Activated CD4-positive, alpha-beta T cell treated with anti-CD3 and anti-CD28 coated beads, Interleukin-2, amount 10 ng/mL, durations not matched to agents 7 days and 5 days (primary cell): ENCODE measurements at places on chromosomes 7 and 10. TPM values are rescaled to one million over a fixed set of nuclear protein-coding genes. Genes with fewer than 3 reads are reported as not detected.

The GDF2 gene
- total RNA-seq, result not detected

The GNAT3 gene
- not detected for total RNA-seq

The CROT gene
- total RNA-seq, result 12.9 TPM

The EBF3 gene
- not detected for total RNA-seq

The RAPGEF5 gene
- total RNA-seq, result 0.69 TPM

The PARG gene
- 41.3 TPM for total RNA-seq

The HMX3 gene
- not detected for total RNA-seq
